SK-N-DZ (cell line): ENCODE measurements at places on chromosomes 1 and 21.
A peak's percentile ranks its signal among the peaks of the same experiment; 100 is the strongest.

GRCh38 chr1:171983584-171983983 is 142.3 kb downstream of the DNM3 start:
- no peak for DNase-seq

GRCh38 chr1:185050823-185051451 is 5.6 kb downstream of the RNF2 start:
- DNase-seq = no peak

GRCh38 chr1:215032911-215033526 is 49.5 kb upstream of the KCNK2 start:
- DNase-seq = no peak

DNA sequence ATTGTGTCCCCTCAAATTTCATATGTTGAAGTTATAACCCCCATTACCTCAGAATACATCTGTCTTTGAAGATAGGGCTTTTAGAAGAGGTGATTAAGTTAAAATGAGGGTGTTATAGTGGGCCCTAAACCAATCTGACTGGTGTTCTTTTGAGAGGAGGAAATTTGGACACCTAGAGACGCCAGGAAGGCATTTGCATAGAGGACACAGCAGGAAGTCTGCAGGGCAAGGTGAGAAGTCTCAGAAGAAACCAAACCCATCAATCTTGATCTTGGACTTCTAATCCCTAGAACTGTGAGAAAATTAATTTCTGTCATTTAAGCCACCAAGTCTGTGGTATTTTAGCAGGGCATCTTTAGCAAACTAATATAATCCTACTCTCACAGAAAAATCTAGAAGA is 13.0 kb downstream of the GOLPH3L start:
- DNase-seq = no peak

DNA sequence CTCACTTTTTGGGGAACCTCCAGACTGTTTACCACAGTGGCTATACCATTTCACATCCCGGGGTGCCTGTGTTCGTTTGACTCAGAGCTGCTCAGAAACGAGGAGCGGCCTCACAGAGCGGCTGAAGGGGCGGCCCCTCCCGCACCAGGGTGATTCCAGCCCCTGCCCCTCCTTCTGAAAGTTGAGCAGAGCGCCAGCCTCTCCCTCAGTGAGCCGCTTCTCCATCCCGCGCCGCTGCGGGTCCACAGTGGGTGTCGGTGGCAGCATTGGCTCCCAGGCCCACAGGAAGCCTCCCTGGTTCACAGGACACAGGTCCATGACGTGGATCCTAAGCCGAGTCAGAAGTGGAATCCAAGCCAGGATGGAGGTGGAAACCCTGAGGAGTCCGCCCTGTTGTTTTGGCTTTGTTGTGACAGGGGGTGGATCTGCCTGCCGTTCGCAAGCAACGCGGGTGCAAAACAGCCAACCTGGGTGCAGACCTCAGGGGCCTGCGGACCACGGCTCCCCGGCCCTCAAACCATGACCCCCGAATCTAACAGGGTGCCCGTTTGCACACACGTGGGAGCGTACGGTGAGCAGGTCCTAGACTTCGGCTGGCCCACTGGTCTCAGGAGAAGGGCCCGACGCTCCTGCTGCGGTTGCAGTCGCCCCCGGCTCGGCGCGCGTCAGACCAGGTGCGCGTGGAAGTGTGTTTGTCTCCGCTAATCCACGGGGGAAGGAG is 186.8 kb upstream of the ARHGEF16 start:
- no peak for DNase-seq

- peak; percentile 60 for DNase-seq
Measured at GRCh38 chr1:159214149-159214760, 9.6 kb downstream of the ACKR1 start.

DNA sequence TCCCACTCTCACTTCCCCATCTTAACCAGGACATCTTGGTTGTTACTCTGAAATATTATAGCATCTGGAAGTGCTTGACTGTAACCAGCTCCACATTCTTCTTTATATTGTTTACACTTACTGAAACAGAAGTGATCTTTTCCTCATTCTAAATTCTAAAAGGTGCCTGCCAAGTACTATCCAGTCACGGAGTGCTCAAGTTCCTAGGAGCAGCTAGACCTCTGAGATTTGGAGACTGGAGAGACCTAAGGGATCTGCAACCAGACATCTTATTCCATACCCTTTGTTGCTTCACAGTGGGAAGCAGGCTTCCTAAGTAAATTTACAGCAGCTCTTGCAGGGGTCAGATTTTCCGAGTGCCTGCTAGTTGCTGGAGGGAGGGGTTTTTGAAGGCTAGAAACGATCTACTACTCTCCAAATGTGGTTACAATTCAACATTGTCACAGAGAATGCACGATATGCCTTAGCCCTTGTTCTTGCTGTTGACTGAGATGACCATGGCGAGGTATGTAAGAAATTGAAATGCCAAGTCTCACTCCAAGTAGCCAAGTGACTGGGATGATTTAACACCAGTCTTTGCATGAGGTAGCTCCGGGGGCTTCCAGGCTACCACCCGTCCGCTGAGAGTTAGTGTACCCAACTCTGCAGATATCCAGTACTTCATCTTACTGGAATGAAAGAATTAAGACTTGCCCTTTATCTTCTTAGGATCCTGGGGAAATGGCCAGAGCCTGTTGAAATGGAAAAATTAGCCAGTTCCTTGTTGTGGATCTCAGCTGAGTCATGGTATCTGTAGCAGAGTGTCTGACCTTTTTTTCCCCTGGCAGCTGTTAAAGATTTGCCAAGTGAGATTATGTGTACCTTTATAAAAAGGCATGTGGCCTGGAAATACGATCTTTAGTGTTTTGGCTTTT is 150.8 kb downstream of the MAST2 start:
- no peak for DNase-seq

DNA sequence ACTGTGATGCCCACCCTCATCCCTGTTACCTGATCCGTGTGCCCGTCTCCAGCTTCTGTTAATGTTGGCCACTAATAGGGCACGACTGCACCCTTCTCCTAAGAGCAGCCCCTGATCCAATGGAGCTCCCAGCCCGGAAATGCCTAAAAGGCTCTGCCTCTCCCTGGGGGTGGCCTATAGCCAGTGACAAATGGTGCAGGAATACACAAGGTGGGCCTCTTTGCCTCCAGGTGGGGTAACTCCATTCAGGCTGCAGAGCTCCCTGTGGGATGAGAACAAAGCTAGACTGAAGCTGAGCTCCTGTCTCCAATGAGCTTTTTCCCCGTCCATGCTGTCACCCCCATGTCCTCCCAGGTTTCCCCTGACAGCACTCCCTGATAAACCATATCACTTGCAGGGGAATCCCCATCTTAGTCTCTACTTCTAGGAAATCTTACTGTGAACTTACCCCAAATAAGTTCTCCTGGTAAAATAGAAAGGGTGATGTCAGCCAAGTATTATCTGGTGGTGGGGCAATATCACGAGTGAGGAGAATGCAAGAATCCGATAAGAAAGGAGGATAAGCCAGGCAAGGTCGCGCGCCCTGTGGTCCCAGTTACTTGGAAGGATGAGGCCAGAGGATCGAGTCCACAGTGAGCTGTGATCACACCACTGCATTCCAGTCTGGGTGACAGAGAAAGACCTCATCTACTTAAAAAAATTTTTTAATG is 18.6 kb downstream of the S100A7A start:
- DNase-seq = no peak

DNA sequence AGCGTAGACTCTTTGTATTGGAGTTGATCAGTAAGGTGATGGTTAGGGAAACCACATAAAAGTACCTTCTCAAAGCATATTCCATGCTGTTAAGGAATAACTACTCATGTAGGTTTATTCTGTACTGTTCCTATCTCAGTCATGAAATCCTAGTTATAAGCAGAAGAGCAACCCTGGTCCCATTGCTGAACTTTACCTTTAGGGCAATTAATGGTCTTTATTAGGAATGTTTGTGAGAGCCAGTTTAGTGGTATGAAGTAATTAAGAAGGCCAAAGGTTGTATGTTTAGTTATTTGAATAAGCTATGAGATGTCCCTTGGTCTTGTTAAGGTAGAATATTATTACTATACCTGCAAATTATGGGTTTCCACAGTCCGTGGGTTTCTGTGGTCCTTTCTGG is 44.0 kb downstream of the ACP6 start:
- DNase-seq = no peak

DNA sequence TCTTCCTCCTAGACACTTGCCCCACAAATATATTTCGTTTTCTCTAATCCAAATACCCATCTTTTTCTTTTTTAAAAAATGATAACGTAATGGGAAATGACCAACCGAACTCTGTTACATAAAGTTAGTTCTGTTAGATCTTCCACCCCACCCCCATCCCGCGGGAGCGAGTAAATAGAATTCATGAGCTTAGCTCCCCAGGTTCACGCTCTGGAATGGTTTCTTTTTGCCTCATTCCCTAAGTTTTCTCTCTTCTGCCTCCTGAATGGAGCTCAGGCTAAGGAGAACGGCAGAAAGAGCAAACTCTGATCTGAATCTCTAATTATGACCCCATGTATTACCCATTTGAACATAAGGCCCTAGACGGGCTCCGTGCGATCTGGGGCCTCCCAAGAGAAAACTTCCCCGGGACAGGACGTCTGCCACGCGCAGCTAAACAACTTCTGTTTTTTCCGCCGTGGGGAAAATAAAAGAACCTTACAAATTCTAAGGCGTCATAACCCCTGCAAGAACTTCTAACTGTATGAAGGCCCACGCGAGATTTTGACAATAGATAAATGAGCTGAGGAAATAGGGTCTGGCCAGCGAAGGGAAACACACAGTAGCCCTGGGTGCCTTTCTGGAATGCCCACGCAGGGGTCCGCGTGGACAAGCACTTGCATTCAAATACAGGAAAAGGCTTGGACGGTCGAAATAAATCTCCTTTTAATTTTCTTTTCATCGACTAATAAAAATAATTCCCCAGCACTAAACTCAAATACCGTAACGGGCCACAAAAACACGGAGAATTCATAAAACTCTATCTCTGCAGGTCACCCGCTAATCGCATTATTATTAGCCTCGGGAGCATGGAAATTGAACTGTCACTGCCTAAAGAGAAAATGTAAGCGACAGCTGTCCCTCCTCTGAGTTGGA is 2.2 kb downstream of the TBX15 start:
- DNase-seq = no peak

GRCh38 chr21:29800056-29800455 is 139.7 kb downstream of the GRIK1 start:
- no peak for DNase-seq

DNA sequence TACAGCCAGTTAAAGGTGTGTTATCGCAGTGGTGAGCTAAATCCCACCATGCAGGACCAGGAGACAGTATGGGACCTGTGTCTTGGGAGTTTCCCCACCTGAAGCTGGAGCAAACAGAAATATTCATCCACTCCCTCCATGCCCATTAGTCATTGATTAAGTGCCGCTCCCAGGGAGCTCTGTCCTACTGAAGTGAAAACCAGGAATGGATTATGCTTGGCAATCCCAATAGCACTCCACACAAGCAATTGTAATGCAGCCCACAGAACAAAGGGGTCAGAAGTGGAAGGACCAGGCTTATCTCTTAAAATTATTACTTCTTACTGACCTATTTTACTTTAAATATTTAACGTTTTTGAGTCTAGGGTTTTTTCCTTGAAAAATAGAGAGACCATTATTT is 1005.4 kb downstream of the ADGRL2 start:
- peak; percentile 1 for DNase-seq

GRCh38 chr1:1118011-1118875 is 2.4 kb upstream of the C1orf159 start:
- no peak for DNase-seq

- no peak for DNase-seq
Measured at GRCh38 chr1:53378932-53379661, 51.2 kb upstream of the LRP8 start.

DNA sequence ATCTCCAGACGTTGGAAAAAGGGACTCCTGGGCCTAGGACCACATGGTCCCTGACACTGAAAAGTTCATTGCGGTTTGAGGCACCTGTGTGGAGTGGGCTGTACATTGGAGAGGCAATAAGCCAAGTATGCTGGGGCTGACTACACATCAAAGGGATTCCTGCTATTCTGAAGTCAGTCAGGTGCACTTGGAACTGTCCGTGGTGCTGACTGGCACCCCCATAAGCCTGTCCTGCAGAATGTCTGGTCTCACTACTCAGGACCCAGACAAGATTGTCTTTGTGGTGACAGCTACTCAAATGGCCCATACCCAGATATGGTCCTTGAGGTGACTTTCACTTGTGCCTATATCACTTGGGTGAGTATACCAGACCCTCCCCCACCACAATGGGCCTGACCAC is 150.6 kb downstream of the RWDD3 start:
- peak; percentile 23 for DNase-seq

GRCh38 chr1:235670157-235670776 is 20.7 kb upstream of the GNG4 start:
- DNase-seq = no peak

DNA sequence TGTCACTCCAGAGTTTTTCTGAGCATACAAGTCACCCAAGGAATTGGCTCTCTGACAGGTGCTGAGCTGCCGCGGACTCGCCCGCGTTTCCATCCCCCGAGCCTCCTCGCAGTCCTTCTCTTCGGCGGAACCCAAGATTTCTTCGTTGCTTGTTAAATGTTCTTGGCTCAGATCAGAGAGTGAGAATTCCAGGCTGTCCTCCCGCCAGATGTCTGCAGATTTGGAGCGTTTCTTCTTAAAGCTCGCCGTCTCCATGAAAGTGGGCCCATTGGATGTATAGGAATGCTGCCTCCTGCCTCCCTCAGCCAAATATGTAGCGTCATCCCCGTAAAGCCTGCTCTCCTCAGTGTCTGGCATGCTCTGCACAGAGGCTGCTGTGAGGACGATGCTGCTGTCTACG is 77.8 kb downstream of the TIAM1 start:
- no peak for DNase-seq

DNA sequence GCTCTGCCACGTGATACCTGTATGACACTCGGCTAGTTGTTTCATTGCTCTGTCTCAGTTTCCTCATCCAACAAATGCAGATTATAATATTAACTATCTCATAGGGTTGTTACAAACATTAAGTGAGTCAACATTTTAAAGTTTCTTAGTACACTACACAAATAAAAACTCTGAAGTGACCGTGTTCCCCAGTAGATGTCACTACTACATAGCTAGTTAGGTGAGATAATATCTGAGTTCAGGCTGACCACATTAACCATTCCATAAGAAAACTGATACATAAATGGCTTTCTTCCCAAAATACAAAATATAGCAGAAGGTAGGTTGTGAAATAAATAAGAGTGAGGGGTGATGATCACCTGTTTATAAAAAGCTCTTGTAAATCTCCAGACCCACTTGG is 214.1 kb downstream of the NUF2 start:
- DNase-seq = no peak

DNA sequence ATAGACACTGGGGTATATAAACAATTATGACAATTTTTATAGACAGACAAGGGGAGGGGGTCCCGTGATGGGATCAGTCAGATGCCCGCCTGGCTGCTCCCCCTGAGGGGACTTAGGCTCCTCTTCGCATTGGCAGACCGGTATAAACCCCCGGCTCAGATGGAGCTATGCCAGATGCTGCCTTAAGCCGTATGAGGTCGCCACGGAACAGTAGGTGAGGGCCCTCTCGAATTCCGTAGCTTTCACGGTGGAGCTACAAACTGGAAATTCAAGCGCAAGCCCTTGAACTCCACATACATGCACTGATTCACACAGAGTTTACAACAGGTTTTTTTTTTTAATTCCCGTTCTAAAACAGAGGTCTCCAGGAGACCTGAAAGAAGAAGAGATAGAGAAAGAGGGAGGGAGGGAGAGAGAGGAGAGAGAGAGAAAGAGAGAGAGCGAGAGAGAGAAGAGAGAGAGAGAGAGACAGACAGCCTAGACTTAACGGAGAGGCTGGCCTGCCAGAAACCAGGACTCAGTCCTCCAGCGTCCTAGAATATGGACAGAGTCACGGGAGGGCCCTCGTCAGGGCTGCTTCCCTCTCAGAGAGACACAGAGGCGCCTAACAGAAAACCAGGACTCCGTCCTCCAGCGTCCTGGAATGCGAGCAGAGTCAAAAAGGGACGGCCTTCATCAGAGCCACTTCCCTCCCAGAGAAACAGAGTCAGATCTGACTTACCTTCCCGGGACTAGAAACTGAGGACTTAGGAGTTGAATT is 24.4 kb upstream of the TMEM54 start:
- DNase-seq = peak; percentile 29
